RKO (cell line): ENCODE measurements at places on chromosomes 1 and 21.

DNA sequence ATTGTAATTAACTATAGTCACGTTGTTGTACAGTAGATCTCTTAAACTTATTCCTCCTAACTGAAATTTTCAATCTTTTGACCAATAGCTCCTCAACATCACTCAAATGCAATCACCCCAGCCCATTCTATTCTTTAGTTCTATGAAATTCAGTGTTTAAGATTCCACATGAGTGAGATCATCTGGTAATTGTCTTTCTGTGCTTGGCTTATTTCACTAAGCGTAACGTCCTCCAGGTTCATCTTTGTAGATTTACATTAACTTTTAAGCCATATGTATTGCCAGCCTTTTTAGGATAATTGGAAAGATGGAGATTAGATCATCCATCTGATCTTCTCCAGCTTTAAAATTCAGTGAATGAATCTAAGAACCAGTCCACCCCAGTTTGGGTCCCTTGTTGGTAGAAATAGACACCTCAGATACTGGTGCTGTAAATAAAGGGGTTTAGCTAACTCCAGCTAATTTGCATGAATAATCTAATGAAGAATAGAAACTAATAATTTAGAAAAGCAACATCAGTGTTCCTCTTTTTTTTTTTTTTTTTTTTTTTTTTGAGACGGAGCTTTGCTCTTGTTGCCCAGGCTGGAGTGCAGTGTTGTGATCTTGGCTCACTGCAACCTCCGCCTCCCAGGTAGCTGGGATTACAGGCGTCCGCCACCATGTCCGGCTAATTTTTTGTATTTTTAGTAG lies 7.0 kb downstream of the S100A10 start:
- DNase-seq = no peak

- DNase-seq = no peak
Measured at GRCh38 chr1:93702111-93702827, 20.6 kb upstream of the BCAR3 start.

- DNase-seq = no peak
Measured at GRCh38 chr1:224378855-224379631, 22.4 kb downstream of the CNIH4 start.

- DNase-seq = no peak
Measured at GRCh38 chr1:23097316-23097715, 71.3 kb downstream of the LUZP1 start.

DNA sequence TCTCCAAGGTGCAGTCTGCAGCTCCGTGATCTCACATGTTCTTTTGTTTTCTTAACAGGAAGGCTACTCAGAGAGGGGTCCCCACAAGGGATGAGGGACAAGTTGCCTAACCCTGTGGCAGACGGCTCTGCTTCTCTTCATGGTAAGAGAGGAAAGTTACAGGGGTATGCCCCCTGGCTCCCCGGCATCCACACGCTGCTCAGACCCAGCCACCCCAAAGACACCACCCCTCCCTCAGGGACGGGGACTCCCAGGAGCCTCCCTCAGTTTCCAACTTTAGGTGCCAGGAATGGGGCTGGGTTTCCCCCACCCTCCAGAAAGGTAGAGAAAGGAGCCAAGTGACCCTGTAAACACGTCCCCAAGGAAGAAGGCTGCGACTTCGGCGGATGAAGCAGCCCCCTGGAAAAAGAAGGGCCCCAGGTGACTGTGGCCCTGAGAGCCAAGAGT lies 19.7 kb downstream of the OPTC start:
- DNase-seq = no peak
